ENCODE measurements at places on chromosomes 6 and 20. TPM values are rescaled to one million over a fixed set of nuclear protein-coding genes. Genes with fewer than 3 reads are reported as not detected.

GRCh38 chr6:45474376-45474775 is 96.6 kb upstream of the SUPT3H start:
- DNase-seq: no peak
- peaks cover 64% of the 10 kb centered on the region for H3K36me3 ChIP-seq
- no peak overlapping the region for H3K4me3 ChIP-seq
- H3K4me1 ChIP-seq: peaks cover 56% of the 10 kb centered on the region
- H3K27me3 ChIP-seq: no peaks in the 10 kb centered on the region

Gene GJA10
- total RNA-seq: 0.32 TPM

Gene MUC21
- total RNA-seq: not detected

- H3K4me1 ChIP-seq: peaks cover 4% of the 10 kb centered on the region
- no peak overlapping the region for H3K27ac ChIP-seq
- no peaks in the 10 kb centered on the region for H3K27me3 ChIP-seq
- no peak for DNase-seq
- H3K4me3 ChIP-seq: no peak overlapping the region
- no peaks in the 10 kb centered on the region for H3K36me3 ChIP-seq
Measured at GRCh38 chr6:161169696-161170095, 104.2 kb downstream of the AGPAT4 start.

GRCh38 chr6:166600931-166601330 is 14.5 kb upstream of the RAMACL start:
- no peak overlapping the region for H3K4me3 ChIP-seq
- H3K4me1 ChIP-seq: peaks cover 3% of the 10 kb centered on the region
- H3K27ac ChIP-seq: no peak overlapping the region
- no peak for DNase-seq

DNA sequence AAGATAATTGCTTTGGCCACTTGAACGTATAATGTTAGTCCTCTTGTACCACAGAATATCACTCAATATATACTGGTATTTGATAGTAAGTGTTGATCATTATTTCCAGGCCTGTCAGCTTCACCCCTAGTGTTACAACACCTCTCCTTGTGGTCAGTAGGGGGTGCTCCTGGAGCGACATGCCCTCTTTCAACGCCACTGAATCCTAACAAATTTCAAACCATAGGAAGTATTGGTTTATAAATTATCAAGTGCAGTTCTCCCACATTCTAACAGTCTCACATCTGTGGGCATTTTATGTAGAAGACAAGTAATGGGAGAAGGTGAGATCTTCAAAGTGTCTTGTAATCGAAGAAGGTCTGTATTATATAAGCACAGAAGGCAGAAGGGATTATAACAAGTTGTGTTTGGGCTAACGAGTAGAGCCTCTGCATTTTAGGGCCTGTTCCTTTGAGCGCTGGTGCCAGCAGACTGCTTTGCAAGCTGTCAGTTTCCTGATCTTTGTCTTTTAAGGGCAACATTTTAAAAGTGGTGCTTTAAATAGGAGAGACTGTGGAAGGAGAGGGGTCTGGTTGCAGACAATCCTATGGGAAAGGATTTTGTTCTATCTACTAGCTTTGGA is 57.1 kb upstream of the CEP162 start:
- H3K27ac ChIP-seq: no peak overlapping the region
- no peaks in the 10 kb centered on the region for H3K27me3 ChIP-seq
- no peak overlapping the region for H3K4me3 ChIP-seq
- H3K36me3 ChIP-seq: no peaks in the 10 kb centered on the region
- no peak for DNase-seq
- no peaks in the 10 kb centered on the region for H3K4me1 ChIP-seq

- DNase-seq: no peak
- H3K36me3 ChIP-seq: no peaks in the 10 kb centered on the region
- H3K27ac ChIP-seq: no peak overlapping the region
- H3K4me3 ChIP-seq: no peak overlapping the region
- H3K27me3 ChIP-seq: no peaks in the 10 kb centered on the region
Measured at GRCh38 chr20:51886341-51886740, 84.0 kb upstream of the SALL4 start.

Measured in activated T-helper 2 cell treated with anti-CD3 and anti-CD28 coated beads, Interferon-gamma antibody, Interleukin-2, Interleukin-4, amounts not matched to agents 10 μg/mL and 5 μg/mL and 100 μg/mL, durations not matched to agents 14 hours and 24 hours and 36 hours (primary cell).